ENCODE measurements at places on chromosomes 16 and 17.

DNA sequence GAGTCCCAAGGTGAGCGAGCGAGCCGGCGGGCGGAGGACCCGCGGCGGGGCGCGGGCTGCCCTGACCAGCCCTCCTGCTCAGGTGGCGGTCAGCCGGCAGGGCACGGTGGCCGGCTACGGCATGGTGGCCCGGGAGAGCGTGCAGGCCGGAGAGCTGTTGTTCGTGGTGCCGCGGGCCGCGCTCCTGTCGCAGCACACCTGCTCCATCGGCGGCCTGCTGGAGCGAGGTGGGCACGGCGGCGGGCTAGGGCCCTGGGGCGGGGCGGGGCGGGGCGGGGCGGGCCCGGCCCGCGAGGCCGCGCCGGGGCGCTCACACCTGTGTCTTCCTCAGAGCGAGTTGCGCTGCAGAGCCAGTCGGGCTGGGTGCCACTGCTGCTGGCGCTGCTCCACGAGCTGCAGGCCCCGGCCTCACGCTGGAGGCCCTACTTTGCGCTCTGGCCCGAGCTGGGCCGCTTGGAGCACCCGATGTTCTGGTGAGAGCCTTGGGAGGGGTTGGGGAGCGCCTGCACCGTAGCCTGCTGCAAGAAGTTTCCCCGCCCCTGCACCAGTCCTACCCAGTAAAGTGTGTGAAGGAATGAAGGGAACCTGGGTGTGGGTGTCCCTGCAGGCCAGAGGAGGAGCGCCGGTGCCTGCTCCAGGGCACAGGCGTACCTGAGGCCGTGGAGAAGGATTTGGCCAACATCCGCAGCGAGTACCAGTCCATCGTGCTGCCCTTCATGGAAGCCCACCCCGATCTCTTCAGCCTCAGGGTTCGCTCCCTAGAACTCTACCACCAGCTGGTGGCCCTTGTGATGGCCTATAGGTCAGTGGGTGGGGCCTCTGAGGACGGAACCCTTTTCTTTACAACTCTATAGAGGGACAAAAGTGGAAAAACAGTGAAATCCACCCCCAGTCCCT lies 802 bp downstream of the SETD6 start:
- DNase-seq: no peak

DNA sequence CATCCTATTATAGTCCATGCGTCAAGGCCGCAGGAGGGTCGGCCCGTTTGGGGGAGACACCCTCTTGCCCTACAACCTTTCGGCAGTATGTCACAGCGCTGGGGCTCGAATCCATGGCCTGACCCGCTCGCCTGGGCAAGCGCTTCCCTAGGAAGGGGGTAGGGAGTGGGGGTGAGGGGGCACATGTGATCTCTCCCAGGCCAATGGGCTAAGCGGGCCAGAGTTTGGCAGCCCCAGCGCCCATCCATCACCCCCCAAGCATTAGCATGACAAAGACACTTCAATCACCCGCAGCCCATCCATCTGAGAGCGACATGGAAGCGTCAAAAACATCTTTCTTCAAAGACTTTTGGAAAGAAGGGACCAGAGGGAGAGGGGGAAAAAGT lies at the start of gene HOXB1:
TSS of gene HOXB1 (minus strand) at position 125 of the 386 bp plus-strand sequence. CDS start at position 18, 107 bp downstream.
- DNase-seq: no peak

- no peak for DNase-seq
Measured at GRCh38 chr16:88004391-88004790, 53.2 kb downstream of the BANP start.

DNA sequence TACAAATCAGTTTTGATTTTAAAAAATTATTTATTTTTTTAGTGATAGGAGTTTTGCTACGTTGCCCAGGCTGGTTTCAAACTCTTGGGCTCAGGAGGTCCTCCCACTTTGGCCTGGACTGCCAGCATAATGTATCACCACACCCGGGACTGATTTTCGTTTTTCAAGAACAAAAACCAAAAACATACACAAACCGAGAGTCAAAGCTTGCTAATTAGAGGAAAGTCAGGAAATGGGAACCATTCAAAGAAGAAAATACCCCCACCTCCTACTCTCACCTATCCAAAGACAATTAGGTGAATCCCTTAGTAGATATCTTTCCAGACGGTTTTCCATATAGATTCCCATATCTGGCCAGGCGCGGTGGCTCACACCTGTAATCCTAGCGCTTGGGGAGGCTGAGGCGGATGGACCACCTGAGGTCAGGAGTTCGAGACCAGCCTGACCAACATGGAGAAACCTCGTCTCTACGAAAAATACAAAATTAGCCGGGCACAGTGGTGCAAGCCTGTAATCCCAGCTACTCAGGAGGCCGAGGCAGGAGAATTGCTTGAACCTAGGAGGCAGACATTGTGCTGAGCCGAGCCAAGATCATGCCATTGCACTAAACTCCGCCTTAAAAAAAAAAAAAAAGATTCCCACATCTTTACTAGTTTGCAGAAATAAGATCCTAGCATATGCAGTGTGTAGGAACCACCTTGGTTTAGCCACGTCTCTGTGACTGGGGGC lies 883 bp upstream of the SPN start:
- no peak for DNase-seq

DNA sequence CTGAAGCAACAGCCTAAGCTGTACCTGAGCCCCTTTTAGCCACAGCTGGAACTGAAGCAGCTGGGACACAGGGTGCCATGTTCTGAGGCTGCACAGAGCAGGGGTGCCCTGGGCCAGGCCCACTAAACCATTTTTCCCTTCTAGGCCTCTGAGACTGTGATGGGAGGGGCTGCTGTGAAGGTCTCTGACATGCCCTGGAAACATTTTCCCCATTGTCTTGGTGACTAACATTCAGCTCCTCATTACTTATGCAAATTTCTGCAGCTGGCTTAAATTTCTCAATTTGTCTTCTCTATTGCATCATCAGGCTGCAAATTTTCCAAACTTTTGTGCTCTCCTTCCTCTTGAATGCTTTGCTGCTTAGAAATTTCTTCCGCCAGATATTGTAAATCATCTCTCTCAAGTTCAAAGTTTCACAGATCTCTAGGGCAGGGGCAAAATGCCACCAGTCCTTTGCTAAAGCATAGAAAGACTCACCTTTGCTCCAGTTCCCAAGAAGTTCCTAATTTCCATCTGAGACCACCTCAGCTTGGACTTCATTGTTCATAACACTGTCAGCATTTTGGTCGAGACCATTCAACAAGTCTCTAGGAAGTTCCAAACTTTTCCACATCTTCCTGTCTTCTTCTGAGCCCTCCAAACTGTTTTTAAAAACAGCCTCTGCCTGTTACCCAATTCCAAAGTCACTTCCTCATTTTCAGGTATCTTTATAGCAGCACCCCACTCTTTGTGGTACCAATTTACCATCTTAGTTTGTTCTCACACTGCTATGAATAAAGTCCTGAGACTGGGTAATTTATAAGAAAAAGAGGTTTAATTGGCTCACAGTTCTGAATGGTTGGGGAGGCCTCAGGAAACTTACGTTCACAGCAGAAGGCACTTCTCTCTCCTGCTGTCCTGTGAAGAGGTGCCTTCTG lies 49.8 kb downstream of the TMEM100 start:
- no peak for DNase-seq

DNA sequence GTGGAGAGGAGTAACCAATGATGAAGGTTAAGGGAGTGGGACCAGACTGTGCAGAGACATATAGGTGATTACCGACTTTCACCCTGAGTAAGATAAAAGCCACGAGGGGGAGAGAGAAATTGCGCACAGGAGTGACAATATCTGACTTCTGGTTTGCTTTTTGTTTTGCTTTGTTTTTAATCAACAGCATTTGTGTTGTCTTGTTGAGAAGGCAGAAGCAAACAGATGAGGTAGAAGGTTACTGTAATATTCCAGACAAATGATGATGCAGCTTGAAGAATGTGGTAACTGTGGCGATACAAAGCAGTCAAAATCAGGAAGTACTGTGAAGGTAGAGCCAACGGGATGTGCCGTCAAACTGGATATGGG lies 7.5 kb downstream of the PELP1 start:
- no peak for DNase-seq

DNA sequence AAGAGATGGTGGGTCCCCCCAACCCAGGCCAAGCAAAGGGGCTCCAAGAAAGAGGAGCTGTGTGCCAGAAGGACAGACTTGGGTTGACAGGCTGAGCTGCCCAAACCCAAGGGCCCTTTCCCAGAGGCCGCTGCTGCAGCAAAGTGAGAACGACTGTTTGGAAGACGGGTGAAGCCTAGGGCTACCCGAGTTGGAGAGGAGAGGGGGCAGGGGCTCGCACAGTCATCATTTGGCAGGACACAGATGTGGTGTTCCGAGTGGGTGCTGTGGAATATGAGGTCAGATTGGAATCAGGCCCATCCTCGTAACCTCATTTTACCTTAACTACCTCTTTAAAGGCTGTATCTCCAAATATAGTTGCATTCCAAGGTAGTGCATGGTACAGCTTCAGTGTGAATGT lies 5.3 kb upstream of the MFAP4 start:
- no peak for DNase-seq

GRCh38 chr17:6327007-6327406 lies 107.9 kb downstream of the AIPL1 start:
- DNase-seq: no peak

- no peak for DNase-seq
Measured at GRCh38 chr16:63745456-63745855, 1376.4 kb downstream of the CDH11 start.

DNA sequence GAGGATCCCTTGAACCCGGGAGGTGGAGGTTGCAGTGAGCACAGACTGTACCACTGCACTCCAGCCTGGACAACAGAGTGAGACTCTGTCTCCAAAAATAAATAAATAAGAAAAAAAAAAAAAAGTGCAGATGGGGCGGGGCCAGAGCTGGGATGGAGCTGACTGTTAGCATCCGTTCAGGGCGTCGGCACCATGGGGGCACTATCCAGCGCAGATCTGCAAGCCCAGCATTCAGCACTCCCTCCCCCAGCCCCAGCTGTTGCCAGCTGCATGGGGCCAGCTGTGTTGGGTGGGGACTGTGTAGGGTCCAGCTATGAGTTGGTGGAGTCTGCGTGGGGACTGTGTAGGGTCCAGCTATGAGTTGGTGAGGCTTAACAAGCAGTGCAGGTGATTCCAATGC lies 13.3 kb downstream of the GPRC5C start:
- DNase-seq: no peak

DNA sequence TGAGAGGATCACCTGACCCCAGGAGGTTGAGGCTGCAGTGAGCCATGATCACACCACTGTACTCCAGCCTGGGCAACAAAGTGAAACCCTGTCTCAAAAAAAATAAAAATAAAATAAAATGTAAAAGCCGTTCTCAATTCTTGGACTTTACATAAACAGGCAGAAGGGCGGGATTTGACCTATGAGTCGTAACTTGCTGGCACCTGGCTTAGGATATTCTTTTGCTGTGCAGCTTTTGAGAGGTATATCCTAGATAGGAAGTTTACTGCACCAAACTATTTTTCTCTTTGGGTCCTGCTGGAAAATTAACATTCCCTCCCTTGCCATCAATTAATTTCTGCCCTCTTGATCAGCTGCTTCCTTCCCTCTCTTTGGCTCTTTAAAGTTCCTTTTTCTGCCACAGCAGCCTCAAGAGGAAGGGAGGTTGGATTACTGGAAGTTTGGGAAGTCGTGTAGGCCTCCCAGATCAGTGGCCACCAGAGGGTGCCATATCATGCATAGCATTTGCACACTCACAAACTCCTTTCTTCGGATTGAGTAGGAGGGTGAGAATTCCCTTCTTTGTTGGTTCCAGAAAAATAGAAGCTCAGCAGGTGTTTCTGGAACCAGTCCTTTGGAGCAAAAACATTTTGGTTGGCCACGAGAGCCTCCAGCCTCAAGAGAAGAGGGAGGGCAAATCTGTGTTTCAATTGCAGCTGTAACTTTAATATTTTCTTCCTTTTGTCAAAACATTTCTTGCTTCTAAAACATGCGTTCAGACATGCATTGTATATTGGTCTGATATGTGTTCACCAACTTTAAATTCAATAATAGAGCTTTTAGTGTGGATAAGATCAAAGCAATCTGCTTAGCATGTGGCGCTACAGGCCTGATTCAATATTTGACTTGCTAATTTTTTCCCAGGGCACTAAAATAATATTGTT lies 147.3 kb downstream of the CCDC182 start:
- DNase-seq: peak; percentile 82

GRCh38 chr17:60445144-60445543 lies 22.9 kb downstream of the CHCT1 start:
- no peak for DNase-seq

DNA sequence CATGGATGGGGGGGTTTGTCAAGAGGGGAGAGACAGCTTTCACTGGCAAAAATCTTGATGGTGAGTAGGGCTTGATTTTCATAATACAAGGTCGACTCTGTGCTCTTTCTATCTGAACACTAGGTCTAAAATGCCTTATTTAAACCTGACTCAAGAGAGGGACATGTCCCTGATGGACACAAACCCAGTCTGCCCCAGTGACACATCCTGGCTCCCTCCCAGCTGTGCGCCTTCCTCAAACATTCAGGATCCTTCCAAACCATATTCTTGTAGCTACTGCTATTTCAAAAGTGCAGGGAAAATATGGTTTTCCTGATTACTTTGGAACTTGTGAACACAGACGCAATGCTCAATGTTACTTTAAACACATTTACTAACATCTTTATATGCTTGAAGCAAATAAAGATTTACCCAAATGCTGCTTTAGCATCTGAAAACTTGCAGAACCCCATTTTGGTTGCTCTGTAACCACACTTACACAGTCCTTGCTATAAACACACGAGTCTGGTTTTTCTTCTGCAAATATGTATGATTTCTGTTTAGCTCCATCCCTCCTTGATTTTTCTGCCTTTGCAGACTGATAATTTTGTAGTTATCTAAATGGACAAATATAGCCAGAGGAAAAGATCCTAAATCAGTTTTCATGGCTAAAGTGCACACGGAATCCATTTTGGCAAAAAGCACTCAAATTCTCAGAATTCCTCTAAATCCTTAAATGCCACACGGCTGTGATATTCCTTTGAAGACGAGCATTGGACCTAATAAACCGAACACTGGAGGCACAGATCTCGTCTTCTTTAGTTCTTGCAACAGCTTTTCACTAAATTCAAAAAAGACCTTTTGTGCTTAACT lies 499.9 kb upstream of the ZFHX3 start:
- no peak for DNase-seq

DNA sequence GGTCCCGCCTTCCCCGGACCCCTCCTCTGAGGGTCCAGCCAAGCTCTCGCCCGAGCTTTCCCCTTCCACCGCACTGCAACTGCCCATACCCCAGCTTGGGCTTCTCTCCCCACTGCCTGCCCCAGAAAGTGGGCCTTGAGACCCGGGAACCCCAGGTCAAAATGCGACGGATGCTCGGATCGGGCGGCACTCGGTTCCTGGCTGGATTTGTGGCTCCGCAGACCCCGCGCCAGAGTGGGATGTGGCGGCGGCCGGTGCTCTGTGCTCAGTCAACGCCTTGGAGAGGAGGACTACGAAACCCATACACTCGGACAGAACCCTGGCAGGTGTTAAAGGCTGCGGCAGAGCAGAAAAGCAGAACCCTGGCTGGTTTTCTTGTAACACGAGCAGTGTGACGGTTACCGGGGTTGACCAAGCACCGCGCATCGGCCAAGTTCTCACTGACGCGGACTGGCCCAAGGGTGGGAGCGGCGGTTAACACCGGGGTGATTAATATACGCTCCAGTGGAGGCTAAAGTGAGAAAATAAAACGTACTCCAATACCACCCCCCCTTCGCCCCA lies 885 bp upstream of the SLFN13 start:
- DNase-seq: no peak

GRCh38 chr17:32286518-32286900 lies 20.9 kb downstream of the RHBDL3 start:
- DNase-seq: no peak

- no peak for DNase-seq
Measured at GRCh38 chr17:61555127-61555566, 35.9 kb downstream of the NACA2 start.

- DNase-seq: no peak
Measured at GRCh38 chr16:75552951-75553350, 3.1 kb downstream of the TMEM231 start.
